Activated T-cell treated with anti-CD3 and anti-CD28 coated beads, Interleukin-2, amount 50 U/mL, for 24 hours (primary cell): ENCODE measurements at places on chromosomes 7 and 10.

DNA sequence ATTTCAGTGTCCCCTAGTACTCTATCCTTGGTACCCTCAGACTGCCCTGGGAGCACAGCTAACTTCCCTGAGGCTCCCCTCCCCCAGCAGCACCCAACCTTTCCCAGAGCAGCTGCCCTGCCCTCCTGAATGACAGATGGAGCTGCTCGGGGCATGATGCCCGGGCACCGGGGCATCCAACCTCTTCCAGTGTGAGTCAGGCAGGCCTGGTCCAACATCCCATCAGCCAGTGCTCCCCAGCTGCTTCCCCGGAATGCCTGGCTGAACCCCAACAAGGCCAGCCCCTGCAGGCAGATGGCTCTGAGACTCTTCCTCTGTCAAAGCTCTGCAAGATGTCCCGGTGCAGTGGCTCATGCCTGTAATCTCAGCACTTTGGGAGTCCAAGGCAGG lies 11.9 kb upstream of the TSPAN15 start:
- DNase-seq: no peak

GRCh38 chr10:93379731-93380575 lies 102.2 kb downstream of the MYOF start:
- peak; percentile 40 for DNase-seq

- no peak for DNase-seq
Measured at GRCh38 chr7:73831584-73831833, 713 bp downstream of the CLDN4 start.

DNA sequence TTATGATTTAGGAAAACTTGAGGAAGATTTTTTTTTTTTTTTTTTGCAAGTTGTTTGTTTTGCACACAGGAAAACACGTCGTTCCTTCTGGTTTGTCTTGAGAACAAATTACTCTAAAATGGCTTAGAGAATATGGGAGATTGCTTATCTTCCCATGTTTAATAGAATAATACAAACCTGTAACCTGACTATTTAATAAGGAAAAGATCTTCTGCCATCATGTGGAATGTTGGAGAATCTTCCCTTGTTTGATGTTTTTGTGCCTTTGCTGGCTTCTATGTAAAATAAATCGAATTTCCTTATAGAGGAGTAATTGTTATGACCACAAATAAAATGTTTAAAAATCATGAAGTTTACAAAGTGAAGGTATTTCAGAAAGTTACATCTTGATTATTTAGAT lies 818.8 kb downstream of the GATA3 start:
- DNase-seq: no peak

GRCh38 chr10:102678068-102678400 lies 33.8 kb downstream of the TRIM8 start:
- no peak for DNase-seq

GRCh38 chr7:29748286-29749099 lies 57.8 kb upstream of the WIPF3 start:
- DNase-seq: no peak

- DNase-seq: no peak
Measured at GRCh38 chr10:13206546-13207443, 27.4 kb downstream of the UCMA start.

DNA sequence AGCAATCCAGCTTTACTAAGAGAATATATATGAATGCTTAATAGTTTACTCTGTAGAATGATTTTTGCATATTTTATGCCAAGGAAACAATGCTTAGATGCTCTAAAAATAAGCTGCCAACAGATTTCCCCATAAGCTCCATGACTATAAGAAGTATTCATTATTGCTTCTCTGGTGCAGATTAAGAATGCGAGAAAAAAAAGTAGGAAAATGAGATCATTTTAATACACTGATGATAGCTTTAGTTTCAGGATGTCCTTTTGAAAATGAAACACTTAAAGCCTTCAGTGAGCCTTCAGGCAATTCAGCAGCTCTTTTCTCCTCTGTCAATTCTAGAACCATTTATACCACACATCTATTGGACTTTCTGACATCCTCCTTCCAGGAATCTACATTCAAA lies 735.0 kb upstream of the POT1 start:
- DNase-seq: no peak

DNA sequence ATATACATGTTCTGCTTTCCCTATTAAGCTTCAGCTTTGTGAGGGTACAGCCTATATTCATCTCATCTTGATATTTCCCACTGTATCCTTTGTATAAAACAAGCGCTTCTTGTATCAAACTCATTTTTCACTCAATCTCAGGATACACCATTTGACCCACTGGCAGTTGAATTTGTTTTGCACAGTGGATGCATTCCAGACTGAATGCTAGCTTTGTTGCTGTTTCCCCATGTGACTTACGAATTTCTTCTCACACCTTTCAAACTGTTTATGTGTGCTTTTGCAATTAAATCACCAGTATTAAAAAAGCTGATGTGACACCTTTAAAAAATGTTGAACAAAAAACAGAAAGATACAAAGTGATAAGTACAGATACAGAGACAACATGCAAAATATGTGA lies 180.9 kb downstream of the ZNF438 start:
- DNase-seq: no peak
